ENCODE measurements at places on chromosomes 12 and 14.

DNA sequence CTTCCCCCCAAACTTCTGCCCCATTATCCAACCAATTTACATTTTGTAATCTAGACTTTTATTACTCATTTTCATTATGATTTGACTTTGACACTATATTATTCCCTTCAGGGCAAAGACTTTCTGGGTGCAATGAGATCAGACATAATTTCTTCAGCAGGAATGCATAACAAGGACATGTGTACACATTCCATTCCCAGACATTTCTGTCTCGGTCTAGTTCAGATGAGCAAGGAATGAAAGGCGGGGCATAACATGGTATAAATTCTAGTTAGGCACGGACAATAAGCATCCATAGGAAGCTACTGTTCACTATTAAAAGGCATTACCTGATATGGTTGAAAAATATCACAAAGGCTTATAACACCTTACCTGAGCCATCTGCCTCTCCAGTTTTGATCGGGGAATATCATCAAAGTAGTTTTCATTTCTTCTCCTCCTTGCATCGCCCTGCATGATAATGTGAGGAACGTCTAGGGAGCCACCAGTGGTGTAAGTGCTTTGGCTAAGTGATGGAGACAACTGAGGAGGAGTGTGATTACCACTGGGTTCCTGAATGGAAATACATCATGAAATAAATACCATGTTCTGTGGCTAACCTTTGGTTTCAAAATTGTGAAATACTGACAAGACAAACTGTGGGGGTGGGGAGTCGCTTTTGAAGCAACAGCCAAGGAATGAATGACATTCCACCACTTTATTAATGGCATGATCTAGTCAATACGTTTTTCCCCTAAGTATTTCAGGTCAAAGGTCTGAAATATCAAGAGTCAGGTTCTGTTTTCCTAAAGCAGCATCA, 183.9 kb downstream of the APAF1 start:
- DNase-seq = no peak

DNA sequence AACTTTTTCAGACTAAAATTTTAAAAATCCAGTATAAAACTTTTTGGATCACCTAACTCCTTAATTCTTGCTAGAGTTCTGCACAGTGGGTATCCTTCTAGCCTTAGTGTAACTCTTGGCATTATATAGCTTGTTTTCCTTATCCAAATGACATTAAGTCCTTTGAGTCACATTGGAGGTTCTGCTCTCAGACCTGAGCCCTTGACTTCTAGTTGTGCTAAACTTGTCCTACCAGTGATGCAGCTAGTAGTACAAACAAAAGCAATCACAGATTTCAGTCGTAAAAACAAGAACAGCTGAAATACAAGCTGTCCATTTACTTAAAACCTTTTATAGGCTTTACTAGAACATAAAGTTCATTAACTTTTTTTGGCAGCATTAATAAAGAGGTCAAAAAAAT, 10.5 kb downstream of the ZBTB1 start:
- no peak for DNase-seq

GRCh38 chr12:103969391-103969790, 3.7 kb downstream of the TDG start:
- DNase-seq = no peak

DNA sequence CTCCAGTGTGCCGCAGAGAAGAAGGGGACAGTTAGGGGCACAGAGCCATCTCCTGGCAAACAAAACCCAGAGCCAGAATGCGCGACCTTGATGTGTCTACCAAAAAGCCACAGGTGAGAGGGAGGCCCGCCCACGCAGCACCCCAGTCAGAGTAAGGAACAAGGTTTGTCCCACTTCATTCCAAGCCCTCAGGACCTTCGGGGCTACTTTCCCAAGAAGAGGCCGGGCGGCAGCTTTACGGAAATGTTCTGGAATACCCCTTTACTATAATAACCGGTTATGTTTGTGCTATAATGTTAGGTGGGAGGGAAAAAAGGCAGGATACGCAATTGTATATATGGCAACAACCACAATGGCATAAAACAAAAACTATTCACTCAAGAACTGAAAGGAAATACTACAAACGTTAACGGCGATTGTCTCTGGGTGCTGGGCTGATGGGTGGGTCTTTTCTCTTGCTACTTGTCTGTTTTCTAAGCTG, 12.3 kb downstream of the CCDC88C start:
- DNase-seq = no peak

- DNase-seq = no peak
Measured at GRCh38 chr12:54378796-54379397, 5.6 kb downstream of the ZNF385A start.

DNA sequence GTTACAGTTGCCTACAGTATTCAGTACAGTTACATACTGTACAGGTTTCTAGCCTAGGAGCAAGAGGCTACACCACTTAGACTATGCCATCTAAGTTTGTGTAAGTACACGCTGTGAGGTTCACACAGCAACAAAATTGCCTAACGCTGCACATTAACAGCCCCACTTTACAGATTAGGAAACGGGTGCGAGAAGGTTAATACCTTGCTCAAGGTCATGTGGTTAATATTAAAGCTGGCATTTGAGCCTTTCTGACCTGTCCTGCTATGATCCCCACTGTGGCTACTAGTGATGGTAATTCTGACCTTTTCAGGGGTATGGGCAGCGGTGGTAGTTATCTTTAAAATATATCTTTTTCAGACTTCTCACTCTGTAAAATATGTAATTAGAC, 20.9 kb downstream of the ACVR1B start:
- no peak for DNase-seq

DNA sequence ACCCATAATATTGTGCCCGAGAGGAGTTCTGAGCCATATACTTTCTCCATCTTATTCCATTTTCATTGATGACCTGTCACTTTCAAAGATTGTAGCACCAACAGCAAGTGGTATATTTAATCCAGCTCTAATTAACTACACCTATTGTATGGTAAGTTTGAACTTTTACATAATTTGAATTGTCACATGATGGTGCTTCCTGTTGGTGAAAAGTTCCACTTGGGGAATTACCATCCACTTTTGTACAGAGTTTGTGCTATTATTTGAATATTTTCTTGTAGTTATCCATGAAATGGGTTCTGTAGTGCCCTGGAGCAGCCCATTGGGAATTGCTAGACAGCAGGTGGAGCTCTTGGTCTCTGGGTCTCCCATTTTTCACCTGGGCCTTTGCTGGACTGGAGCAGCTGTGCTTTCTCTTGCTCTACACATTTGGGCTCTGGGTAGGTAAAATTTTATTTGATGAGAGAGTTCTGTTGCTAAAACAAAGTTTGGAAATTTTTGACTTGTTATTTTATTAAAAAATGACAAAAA, 3.0 kb downstream of the SMCO3 start:
- no peak for DNase-seq
